Adipocyte (in vitro differentiated cells): ENCODE measurements at places on chromosomes 3 and 15.

DNA sequence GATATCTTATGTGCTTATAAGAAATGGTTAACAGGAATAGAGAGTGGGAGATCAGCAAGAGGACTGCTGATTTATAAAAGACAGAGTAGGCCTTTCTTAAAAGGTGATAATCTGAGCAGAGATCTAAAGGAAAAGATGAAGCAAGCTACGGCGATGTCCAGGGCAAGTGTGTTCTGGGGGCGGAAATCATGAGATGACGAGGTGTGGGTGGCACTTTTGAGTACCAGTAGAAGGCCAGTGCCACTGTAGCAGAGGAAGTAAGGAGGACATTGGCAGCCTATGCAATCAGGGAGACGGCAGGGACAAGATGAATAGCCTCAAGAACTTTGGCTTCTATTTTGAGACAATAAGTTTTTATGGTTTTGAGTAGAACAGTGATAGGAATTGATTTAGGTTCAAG is 492.4 kb downstream of the FHIT start:
- no peak for DNase-seq

DNA sequence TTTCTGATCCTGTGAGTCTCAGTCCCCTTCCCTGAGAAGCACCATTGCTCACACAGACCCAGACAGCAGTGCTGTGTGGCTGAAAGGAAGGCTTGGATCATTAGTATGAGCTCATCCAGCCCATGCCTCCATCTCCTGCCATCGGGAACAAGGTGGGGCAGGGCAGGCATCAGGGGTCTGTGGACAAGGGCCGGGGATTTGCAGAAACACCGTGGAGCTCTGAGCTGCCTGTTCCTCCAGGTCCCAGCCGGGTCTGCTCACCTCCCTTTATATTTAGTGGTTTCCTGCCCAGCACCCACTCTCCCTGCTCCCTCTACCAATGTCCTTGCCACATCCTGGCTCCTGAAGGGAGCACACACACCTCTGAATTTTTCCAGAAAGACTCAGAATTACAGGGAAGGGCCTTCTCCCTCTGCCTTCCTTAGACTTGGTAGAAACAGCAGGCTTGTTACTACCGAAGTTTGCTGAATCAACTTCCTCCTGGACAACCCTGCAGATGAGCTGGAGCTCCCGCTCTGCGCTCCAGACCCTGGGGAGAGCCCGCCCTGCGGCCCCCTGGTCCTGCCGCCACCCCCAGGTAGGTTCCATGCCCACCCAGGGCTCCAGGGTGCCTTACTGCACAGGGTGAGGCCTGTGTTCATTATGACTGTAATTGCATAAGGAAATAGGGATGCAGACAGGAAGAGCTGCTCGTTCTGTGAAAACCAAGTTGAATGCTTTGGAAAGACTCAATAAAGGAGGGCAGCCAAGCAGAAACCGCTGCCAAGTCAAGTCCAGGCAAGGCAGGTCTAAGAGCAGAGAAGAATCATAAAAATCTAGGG is 128.1 kb downstream of the NSMCE3 start:
- DNase-seq = no peak

GRCh38 chr15:90153658-90154057 is 47.5 kb upstream of the SEMA4B start:
- DNase-seq = no peak

GRCh38 chr15:67085818-67086636 is 20.6 kb downstream of the SMAD3 start:
- peak; percentile 91 for DNase-seq

GRCh38 chr15:87591582-87591981 is 665.0 kb downstream of the NTRK3 start:
- no peak for DNase-seq
